ENCODE measurements at places on chromosomes 3 and 15.

DNA sequence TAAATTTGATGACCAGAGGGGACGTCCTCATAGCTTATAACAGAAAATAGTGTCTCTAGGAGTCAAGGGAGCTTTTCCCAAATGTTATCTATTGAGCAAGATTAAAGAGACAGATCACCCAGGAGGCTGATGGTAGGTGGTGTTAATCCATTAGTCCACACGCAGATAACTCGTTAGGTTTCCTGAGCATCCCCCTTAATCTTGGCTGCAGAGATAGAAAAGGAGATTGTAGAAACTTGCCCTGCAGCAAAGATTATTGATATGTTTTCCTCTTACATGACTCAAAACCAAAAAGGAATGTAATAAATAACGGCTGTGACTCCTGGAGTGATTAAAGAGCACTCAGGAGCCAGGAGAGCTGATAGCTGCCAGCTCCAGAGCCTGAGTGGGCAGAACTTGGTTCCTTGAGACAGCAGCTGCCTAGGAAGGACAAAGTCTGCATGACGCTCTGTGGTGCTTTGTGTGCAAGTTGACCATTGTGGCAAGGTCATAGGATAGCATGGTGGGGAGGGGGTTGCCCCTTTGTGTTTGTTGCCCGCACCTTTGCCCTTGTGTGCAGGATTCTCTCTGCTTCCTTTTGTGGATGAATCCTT is 234.8 kb downstream of the PTPRG start:
- no peak for DNase-seq

DNA sequence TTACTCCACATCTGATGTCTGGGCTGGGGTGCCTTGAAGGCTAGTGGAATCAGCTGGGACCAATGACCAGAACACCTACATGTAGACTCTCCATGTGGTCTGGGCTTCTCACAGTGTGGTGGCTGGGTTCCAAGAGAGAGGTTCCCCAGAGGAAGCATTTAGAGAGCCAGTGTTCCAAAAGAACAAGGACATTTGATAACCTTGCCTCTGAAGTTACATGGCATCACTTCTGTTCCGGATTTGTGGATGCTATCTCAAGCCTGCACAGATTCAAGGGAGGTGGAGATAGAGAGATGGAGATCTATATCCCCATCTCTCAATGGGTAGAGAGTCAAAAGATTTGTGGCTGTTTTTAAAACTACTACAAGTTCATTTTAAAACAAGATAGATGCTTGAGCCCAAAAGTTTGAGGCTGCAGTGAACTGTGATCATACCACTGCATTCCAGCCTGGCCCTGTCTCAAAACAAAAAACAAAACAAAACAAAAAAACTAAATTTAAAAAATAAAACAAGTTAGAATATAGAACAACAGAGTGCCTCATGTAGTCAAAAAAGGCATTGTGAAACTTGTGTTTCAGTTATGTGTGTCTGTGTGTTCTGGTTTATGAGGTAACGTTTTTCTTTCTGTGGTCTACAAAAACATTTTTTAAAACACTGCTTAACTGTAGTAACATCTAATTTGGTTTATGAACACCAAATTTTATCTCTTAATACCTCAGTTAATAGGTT is 44.8 kb downstream of the PDE8A start:
- DNase-seq: no peak

- no peak for DNase-seq
These were observed 56.7 kb downstream of the UQCC5 start for GRCh38 chr3:52593103-52593502.

- DNase-seq: no peak
These were observed 8.2 kb upstream of the GRIP2 start for GRCh38 chr3:14548321-14548729.

- no peak for DNase-seq
These were observed 5.0 kb downstream of the CHST13 start for GRCh38 chr3:126528800-126529541.

GRCh38 chr3:123270818-123271217 is 69.1 kb downstream of the SEC22A start:
- no peak for DNase-seq

DNA sequence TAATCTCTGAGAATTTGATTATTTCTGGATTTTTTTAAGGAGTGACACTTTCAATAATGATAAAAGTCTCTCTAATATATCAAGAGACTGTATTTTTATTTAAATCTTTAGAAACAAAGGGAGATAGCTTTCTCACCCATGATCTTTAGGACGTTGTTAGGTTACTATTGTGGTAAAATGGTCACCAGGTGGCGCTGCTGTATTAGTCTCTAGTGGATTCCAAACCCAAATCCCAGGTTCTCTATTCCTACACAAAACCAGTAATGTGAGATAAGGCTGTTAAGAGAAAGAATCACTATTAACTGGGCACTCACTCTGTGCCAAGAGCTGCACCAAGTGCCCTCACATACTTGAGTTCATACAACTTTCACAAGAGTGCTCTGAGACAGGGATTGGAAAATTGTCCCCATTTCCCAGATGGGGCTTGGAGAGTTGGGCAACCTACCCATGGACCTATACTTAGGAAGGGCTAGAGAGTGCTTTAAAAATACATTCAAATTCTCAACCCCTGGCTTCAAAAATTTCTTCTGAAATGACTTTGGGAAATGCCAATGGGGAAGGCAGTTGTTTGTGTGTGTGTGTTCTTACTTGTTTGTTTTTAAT is 593.4 kb upstream of the TGFBR2 start:
- peak; percentile 36 for DNase-seq

GRCh38 chr3:143098032-143098764 is 21.4 kb upstream of the CHST2 start:
- no peak for DNase-seq

DNA sequence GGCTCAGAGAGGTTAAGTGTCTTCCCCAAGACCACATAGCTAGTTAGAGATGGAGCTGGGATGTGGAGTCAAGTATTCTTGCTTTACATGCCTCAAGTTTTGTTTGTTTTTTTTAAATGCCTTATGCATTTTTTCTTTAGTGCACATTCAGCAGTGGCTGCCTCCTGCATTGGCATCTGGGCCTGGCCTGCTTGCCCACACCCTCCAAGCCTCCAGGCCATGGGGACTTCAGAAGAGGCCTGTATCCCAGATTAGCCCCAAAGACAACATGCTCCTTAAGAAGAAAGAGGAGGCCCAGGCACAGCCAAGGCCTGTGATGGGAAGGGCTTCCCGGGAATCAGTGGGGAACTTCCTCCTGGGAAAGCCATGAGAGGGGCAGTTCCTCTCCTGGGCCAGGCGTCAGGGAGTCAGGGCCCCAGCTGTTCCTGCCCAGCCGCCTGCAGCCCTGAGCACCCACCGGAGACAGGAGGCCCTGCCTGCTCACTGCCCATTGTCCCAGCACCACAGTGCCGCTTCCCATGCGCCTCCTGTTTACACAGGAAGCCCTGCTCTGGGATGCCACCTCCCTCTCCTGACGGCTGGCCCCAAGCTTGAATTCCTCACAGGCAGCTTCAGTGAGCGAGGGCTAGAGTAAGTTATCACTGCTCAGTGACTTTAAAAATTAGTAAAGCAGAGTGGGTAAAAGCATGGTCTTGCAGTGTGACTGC is 16.0 kb downstream of the FOXL2NB start:
- DNase-seq: no peak

DNA sequence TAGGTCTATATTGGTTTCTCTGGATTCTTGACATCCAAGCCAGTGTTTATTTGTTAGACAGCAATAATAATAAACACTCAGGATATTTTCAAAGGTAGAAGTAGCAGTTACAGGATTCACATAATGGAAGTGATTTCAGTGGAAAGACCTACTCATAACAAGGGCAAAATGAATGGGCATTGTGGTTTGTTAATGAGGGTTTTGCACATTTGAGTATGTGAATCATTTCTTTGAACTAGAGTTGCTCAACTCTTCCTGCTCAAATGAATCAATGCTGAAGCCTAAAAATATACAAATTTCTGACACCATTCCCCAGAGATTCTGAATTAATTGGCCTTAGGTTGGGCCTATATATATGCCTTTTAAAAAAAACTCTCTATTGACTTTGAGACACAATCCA is 4.1 kb upstream of the COL6A5 start:
- DNase-seq: no peak

GRCh38 chr3:179297971-179298725 is 24.7 kb upstream of the ZNF639 start:
- no peak for DNase-seq

GRCh38 chr15:36601497-36601932 is 22.1 kb downstream of the CDIN1 start:
- DNase-seq: no peak

DNA sequence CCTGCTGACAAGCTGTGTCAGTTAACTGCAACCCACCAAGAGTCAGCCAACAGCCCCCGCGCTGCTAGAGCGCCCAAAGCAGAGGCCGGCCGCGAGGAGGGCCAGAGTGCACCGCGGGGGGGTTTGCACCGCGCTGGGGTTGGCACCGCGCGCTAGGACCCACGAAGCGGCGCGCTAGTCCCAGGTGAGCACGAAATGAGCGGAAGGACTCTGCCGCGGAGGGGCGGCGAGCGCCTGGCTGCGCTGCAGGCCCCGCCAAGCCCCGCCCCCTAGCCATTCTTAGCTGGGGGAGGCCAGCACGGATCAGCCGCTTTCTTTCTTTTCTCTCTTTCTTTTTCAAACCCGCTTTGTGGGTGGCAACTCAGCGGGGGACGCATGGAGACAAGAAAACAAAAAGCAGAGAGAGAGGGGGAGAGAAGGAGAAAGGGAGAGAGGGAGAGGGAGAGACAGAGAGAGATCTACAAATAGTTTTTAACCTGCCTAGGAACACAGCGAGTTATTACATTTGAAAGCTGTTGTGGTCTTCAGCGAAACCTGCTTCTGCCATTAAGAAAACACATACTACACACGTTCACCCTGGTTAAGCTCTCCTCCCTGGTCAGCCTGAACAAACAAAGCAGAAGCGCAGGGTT is 6.9 kb upstream of the FOXB1 start:
- no peak for DNase-seq

GRCh38 chr3:125507128-125507527 is 12.9 kb downstream of the SNX4 start:
- DNase-seq: no peak

DNA sequence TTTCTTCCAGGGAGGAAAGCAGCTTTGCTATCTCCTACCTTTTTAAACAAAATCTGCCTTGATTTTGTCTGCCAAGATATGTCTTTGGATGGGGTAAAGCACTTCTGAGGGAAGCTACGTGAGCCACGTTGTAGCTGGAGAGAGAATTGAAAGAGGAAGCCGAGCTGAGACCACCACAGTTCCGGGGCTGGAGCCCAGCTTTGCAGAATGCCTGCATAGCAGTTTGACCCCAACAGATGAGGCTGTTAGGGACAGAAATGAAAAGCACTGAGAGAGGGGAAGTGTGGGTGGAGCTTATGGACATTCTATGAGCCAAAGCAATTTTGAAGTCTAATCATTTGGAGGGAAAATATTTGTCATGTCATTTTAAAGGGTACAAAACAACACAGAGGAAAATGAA is 45.4 kb downstream of the LIPC start:
- no peak for DNase-seq

DNA sequence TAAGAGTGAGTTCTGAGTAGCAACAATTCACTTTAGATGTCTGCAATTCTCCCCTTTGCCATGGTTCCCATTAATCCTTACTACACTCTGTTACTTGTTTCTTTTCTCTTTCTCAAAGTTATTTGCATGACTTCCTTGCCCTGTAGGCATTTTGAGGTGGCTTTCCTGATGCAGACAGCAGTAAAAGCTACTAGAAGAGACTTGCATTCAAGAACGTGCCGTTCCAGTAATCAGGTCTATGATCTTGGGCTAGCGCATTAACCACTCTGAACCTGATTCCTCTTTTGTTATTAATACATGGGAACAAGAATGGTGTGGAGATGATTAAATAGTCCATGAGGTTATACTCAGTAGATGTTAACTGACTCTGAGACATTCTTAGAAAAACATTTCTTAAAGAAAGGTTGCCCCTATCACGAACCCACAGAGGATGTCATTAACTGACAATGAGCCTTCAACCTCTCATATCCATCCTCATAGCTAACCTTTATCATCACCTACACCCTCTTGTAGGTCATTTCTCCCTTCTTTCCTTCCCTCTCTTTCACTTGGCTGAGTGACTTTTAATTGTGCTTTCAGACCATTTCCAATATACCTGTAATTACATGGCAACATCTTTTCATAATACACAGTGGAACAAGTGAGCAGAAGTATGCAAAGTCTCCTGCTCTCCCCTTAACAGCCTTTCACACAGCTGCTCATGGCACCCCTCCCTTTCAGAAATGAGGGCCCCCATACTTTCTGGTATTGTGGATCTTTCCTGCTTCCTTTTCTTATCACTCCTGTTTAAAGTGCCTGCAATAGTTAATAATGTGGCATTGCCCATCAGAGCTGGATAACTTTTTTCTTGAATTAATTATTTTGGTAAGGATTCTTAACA is 175.9 kb downstream of the CHST2 start:
- DNase-seq: no peak

GRCh38 chr3:46668116-46668515 is 25.4 kb downstream of the ALS2CL start:
- no peak for DNase-seq

DNA sequence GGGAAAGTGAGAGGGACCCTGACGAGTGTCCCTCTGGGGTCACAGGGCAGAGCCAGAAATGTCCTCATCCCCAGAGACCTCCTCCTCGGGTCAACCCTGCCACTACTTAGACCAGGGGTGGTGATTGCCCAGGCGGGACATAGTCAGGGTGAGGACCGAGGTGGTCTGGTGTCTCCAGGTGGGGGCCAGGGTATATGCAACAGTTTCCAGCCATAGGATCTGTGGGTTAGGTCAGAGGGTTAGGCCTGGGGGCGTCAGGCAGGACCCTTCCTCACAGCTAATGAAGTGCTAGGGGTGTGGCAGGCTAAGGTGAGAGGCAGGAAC is 22.3 kb upstream of the FBLN2 start:
- DNase-seq: no peak

DNA sequence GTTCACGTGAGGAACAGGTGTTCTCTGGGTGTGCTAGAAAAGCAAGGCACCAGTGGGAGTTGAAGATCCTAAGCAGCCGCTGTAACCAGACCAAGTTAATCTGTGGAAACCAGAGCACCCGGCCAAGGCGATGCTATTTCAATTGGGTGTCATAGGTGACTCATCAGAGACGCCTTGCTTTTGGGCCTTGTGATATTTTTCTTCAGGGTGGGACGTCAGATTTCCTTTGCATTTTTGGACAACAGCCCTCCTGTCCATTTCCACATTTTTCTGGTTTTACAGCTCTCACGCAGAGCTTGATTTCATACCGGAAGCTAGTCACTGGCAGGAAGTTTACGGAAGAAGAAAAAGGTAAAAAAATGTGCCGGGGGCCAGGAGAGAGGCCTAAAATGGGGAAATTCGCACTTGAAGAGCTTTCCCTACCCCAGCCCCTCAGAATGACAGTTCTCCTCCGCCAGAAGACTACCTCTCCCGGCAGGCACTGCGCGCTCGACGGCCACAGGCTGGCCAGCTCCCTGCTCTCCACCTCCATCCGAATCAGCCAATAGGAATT is 471 bp upstream of the KBTBD8 start:
- DNase-seq: peak; percentile 43

GRCh38 chr3:14391033-14391432 is 11.4 kb upstream of the SLC6A6 start:
- no peak for DNase-seq

- DNase-seq: no peak
These were observed 84.0 kb upstream of the PXYLP1 start for GRCh38 chr3:141147657-141148056.

All from dorsolateral prefrontal cortex (tissue), 122 donors.